ENCODE measurements at places on chromosomes 2 and 18.

GRCh38 chr18:30927042-30927441 is 115.5 kb downstream of the DSC3 start:
- DNase-seq, result no peak

- no peak for DNase-seq
These were observed 119.9 kb downstream of the ETAA1 start for GRCh38 chr2:67516899-67517530.

DNA sequence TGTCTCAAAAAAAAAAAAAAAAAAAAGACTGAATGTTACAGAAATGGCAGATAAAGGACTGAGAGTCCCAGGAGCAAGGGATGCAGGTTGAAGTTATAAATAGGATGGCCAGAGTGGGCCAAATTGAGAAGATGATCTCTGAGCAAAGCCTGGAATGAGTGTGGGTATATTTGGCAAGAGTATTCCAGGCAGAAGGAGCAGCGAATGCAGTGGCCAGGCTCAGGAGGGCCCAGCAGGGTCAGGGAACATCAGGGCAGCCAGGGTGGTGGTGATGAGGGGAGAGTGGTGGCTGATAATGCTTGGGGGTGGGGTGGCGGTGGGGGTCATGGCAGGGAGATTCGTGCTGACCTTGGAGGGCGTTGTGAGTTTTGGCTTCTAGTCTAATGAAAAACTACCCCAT is 141.3 kb upstream of the AGAP1 start:
- no peak for DNase-seq

DNA sequence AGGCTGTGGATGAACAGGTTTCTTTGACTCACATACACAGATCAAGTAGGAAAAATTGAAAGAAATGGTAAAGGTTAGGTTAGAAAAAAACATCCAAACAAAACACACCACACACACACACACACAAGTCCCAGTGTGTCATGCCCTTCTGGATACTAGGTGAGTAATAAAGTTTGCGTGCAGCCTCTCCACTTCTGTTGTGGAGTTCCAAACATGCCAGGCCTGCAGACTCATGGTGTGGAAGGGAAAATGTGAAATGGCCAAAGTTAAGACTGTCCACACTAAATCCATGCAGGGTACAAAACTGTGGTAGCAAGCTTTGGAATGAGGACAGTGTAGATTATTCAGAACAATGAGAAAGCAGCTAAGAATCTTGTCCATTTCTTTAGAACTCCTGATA is 114.6 kb downstream of the IKZF2 start:
- no peak for DNase-seq

- no peak for DNase-seq
These were observed 9.7 kb downstream of the KLHL29 start for GRCh38 chr2:23394700-23395099.

- no peak for DNase-seq
These were observed 13.2 kb downstream of the ASB18 start for GRCh38 chr2:236250909-236251579.

- no peak for DNase-seq
These were observed 51.2 kb upstream of the CREB1 start for GRCh38 chr2:207478572-207478971.

DNA sequence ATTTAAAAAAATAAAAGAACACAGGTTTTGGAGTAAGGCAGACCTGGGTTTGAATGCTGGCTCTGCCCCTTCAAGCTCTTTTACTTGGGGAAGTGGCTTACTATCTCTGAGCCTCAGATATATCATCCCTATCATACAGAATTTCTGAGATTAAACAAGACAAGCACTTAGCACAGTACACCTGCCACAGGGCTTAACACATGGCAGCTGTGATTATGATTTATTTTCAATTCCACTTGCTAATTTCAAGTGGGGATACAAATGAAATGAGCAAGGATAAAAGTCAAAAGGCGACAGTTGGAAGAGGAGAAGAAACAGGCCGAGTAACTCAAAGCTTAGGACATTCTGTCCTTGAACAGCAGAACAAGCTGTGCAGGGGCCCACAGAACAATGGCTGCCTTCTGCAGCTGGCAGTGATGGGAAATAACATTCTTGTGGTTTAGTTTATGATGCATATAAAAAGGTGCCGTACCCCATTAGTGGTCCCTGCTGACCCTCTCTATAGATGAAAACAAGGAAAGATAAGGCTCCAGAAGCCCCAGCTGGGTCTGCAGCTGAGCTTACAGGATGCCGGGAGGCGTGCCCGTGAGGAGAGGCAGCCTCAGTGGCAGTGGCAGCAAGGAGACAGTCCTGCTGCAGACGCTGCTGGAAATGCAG is 45.3 kb downstream of the KIF3C start:
- no peak for DNase-seq

- DNase-seq, result peak; percentile 37
These were observed 336.2 kb downstream of the ZEB2 start for GRCh38 chr2:144183727-144184126.

GRCh38 chr2:177667626-177668025 is 275.1 kb downstream of the AGPS start:
- DNase-seq, result no peak

DNA sequence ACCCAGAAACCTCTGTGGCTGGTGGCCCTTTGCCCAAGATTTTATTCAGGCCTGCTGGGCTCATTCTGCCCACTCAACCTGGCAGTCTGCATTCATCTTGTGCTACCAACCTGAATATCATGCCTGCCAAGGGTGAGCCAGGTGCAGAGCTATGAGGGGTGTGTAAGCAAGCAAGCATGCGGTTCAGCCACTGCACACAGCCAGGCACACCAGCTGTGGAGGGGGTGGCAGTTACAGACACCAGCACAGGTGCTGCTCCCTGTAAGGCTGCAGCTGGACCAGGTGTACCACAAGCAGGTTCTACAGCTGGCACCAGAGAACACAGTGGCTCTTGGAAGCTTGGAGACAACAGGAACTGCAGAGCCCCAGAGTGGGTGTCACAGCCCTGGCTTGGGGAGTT is 633.2 kb downstream of the FBXO15 start:
- no peak for DNase-seq

- DNase-seq, result no peak
These were observed 51.0 kb upstream of the CNGA3 start for GRCh38 chr2:98295275-98295674.

GRCh38 chr2:74502147-74502719 is 2.8 kb upstream of the LBX2 start:
- DNase-seq, result no peak

GRCh38 chr2:100742277-100743254 is 77.4 kb upstream of the NPAS2 start:
- DNase-seq, result no peak

DNA sequence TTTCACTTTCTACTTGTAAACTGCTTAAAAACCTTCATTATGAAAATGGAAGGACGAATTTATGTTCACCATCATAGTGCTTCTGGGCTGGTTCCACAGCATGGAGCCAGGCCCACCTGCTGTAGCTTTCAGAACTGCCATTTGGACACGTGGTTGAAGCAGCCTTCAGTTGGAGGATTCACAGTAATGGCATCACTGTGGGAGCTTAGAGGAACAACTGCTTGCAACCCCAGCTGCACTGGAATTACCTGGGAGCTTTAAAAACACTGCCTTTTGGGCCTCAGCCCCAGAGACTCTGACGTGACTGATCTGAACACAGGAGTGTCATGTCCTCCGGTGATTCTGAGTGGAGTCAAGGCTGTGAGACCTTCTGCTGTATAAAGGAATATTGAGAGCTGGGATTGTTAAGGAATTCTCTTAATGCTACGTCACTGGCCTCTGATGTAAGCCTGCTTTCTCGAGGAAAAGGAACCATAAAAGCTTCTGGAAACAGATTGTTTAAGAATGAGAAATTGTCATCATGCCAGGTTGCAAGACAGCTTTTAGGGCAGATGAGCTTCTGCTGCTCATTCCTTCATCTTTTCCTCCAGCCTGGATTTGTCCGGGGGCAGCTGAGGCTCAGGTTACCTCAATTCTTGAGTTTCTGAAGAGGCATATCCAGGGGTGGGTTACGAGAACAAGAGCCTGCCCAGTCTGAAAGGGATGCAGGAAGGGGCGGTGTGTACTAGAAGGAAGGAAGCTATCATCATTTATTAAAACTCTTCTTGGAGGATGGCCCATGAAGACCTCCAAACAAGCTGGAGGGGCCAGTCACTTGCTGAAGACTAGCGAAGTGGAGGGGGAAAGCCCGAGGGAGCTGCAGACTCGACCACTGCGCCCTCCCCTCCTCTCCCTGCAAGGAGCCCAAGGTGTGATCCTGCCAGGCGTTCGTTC is 1.3 kb upstream of the IL1R1 start:
- DNase-seq, result no peak

- DNase-seq, result no peak
These were observed 77.4 kb upstream of the DNMT3A start for GRCh38 chr2:25418944-25419677.

- no peak for DNase-seq
These were observed 48.5 kb downstream of the ANTXR1 start for GRCh38 chr2:69061525-69061924.

GRCh38 chr2:150806336-150806735 is 318.9 kb upstream of the RND3 start:
- no peak for DNase-seq

GRCh38 chr2:182187130-182187529 is 201.5 kb downstream of the PPP1R1C start:
- DNase-seq, result no peak

- no peak for DNase-seq
These were observed 520.6 kb upstream of the RAB12 start for GRCh38 chr18:8088626-8089025.

GRCh38 chr2:80381666-80382065 is 77.1 kb upstream of the LRRTM1 start:
- DNase-seq, result no peak

- peak; percentile 53 for DNase-seq
These were observed 3.2 kb downstream of the SLC39A10 start for GRCh38 chr2:195659982-195660890.

DNA sequence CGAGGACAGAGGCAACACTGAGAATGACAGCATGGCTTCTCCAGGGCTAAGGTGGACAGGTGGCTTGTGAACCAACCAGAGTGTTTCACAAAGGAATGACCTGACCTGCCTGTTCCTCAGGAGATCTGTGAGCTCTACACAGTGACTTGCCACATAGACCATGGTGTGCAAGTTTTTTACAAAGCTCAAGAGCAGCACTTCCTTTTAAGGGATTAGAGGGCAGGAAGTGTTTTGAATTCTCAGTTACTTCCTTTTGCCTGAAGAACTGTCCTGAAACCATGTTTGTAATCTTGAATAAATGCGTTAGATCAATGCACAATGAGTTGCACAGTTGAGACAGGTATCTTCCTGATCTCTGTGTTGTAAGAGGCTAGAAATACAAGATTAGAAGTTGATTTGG is 421.9 kb downstream of the THSD7B start:
- DNase-seq, result no peak

DNA sequence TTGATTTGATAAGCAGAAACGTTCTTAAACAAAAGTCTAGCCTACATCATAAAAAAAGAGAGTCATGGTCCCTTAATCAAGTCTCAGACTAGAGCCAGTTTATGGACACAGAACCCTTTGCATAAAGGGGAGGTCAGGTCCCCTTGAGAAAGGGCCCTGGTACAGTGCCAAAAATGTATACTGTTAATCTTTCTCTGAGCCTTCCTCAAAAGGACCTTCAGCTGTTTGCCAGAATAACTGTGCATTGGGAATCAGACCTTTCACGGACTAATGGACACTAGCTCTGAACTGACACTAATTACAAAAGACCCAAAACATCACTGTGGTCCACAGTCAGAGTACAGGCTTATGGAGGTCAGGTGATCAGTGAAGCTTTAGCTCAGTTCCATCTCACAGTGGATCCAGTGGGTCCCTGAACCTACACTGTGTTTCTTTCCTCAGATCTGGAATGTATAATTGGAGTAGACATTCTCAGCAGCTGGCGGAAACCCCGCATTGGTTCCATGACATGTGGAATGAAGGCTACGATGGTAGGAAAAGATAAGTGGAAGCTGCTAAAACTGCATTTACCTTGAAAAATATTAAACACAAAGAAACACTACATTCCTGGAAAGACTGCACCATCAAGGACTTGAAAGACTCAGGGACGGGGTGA is 151.4 kb downstream of the TMEFF2 start:
- no peak for DNase-seq

DNA sequence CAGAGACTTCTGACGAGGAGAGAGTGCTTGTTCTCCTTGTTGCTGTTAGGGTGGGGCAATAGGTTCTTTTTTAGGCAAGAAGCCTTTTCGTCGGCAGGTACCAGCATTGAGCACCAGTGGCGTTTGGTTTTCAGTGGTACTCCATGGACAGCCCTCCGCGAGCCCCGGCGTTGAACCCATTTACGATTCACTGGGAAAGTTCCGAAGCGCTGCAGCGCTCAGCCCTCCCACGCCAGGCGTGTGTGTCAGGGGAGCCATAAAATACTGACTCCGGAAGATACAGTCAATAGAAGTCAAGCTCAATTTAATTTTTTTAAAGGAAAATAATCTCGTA is 494 bp upstream of the ROCK1 start:
- DNase-seq, result no peak

DNA sequence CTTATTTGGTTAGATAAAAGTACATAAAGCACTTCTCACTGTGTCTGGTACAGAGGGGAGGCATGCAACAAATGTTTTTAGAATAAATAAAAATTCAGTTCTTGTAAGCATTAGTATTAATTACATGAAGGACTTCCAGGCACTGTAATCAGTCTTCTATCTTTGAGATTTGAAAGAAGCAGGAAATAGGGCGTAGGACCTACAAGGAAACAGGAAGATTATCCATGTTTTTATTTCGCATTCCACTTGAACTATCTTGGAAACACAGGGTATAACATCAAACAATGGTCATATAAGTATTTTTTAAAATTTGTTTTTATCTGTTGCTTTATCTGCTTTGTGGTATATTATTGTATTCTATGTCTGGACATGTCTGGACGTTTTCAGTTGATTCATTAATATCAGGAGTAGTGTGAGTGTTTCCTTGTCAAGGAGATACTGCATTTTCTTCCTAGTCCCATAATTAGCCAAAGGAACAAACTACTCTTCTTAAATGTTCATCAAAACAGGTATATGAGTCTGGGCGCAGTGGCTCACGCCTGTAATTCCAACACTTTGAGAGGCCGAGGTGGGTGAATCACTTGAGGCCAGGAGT is 32.5 kb downstream of the BMPR2 start:
- DNase-seq, result no peak

DNA sequence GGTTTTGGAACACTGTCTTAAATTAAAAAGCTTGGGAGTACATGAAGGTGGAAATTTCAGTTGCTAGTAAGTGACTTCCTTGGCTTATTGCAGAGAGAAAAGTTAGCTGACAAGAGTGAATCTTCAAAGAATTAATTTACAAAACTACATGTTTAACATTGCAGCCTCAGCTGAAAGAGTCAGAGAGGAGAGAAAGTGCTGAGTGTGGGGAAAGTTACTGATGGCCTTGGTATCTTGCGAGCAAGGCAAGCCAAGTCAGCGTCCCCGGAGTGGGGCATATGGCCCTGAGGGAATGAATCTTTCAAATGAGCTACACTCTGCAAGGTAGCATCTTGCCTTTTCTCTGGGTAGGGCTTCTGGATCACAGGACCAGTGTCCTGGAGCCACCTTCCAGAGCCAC is 131.3 kb downstream of the LPIN1 start:
- no peak for DNase-seq

- DNase-seq, result no peak
These were observed 48.4 kb downstream of the PLEKHA3 start for GRCh38 chr2:178528647-178529046.

Data from stimulated activated CD8-positive, alpha-beta memory T cell treated with anti-CD3 and anti-CD28 coated beads, Interleukin-4, amount 100 ng/mL, for 4 hours (primary cell).